ENCODE measurements at places on chromosomes 3 and 15.

DNA sequence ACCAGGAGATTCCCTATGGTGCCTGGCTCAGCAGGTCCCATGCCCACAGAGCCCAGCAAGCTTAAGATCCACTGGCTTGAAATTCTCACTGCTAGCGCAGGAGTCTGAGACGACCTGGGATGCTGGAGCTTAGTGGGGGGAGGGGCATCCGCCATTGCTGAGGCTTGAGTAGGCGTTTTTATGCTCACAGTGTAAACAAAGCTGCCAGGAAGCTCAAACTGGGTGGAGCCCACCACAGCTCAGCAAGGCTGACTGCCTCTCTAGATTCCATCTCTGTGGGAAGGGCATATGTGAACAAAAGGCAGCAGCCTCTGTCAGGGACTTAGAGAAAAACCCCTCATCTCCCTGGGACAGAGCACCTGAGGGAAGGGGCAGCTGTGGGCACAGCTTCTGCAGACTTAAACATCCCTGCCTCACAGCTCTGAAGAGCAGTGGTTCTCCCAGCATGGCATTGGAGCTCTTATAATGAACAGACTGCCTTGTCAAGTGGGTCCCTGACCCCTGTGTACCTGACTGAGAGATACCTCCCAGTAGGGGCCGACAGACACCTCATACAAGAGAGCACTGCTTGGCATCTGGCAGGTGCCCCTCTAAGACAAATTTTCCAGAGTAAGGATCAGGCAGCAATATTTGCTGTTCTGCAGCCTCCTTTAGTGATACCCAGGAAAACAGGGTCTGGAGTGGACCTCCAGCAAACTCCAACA lies 231.5 kb upstream of the SETMAR start:
- no peak for DNase-seq

DNA sequence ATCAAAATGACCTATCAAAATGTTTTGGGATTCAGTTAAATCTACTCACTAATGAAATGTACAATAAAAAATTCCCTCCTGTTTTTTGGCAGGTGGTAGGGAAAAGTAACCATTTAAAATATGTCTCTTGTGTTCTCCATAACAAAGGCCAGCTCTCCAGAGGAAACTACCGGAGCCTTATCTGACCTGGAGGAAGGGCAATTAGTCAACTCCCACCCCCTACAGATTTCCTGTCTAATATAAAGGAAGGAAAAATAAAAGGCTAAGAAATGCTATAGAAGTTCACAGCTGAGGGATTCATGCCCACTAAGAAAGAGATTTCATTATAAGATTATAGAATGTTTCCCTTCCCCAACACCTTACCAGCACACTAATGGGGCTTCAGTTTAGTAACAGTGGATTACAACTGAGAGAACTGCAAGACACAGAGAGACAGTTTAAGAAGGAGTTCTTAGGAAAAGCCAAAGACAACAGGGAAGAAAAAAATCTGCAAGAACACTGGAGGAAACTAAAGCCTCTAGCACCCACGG lies 376.5 kb upstream of the KCNMB2 start:
- no peak for DNase-seq

DNA sequence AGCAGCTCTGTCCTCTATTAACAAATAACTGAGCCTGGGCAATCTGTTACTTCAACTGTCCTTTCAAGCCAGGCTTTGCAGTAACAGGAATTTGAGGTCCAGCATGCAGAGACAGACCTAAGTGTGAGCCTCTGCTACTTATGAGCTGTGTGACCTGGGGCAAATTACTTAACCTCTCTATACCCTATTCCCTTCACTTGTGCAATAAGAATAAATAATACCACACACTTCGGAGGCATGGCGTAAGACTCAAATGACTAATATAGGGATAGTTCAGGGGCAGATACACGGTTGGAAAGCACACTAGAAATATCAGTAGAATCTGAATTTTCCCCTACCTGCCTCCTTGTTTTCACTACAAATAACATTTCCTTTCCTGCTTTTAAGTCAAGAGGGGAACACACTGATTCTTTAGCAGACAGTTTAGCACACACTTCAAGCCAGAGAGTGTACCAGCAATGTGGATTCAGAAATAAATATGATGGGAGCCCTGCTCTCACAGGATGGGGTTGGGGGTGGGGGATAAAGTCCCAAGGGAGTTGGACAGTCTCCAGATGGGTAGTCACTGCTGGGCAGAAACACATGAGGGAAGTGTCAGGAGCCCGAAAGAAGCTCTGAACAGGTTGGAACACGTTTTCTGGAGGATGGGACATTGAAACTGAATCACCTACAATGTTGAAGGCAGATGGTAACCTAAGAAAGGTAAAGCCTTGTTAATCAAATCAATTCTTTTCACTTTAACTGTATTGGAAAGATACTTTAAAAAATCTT lies 61.8 kb upstream of the RBP1 start:
- no peak for DNase-seq

- DNase-seq: no peak
Observed at GRCh38 chr3:197586181-197586580, 30.4 kb upstream of the BDH1 start.

DNA sequence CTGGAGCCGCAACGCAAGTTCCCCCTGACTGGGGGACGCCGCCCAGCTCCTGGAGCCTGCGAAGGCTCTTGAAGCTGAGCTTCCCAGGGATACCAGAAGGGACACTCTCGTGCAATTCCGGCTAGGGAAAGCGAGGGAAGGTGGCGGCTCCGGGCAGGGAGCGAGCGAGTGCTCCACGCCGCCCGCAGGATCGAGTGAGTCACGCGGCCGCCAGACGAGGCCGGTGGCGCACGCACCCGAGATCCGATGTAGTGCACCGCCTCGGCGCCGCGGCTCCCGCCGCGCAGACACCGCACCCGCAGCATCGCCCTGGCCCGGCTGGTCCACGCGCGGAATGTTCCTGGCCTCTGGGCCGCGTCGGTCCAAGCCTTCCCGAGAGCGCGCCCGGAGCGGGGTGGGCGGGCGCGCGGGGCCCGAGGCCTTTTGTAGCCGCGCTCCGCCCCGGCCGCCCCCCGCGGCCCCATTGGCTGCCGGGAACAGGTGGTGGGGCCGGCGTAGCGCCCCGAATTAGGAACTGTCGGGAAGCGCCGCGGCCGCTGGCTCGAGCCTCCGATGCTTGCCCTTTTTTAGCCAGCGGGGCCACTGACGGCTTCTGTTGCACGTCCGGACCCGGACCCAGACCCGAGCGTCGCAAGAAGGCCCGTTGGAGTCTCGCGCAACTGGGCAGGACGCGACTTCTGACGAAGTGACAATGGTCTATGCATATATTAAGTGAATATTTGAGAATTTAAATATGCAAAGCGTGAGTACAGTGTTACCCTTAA lies at the start of gene GATM:
GATM (minus strand) TSS at position 396 of the 764 bp plus-strand sequence; CDS start at position 305, 91 bp downstream.
- DNase-seq: peak; percentile 60

GRCh38 chr15:48049736-48050135 lies 71.1 kb upstream of the SLC24A5 start:
- DNase-seq: no peak

DNA sequence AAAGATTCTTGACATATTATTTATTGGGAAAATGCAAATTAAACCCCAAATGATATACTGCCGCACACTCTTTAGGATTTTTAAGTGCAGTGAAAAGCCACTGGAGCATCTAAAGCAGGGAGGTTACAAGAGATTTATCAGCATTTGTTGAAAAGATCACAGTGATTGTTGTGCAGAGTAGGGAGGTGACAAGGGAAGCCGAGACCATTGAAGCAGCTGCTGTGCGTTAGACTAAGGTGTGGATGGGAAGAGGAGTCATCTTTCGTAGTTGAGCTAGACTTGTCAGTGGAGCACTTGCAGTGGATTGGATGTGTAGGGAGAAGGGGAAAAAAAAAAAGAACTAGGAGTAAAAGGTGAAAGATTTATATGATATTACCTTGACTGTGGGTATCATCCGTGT lies 854.6 kb downstream of the NTRK3 start:
- no peak for DNase-seq

DNA sequence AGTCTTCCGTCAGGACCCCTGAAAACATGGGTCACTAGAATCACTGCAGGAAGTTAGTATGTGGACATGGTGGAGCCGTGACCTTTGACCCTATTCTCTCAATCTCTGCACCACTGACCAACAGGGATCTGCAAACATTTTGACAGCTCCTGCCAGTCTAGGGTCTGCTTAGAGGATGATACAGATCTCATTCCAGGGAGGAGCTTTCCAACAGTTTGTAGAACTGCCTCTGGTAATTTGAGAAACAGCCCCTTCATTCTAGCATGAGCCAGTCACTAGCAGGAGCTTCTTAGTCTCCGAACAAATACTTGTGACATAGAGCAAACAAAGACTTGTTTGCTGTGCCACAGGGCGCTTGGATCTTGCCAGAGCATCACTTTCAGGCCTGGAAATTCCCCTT lies 270.3 kb upstream of the CFAP20DC start:
- DNase-seq: no peak

GRCh38 chr3:2375376-2375775 lies 276.7 kb downstream of the CNTN4 start:
- no peak for DNase-seq

DNA sequence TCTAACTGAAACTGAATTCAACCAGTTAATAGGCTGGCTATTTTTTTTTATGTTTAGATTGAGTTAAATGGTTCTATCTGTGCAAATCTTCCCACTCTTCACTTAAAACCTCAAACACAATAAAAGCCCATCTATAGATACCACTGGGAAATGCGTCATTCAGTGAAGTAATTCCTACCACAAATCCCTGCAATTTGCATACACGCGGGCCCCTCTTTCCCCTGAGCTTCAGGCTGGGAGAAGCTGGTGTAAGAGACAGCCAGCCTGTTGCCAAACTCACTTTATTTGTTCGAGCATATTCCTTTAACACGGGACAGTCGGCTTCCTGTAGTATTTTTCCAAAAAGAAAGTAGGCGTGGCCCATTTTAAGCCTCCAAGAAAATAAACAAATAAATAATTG lies 26.0 kb upstream of the MCTP2 start:
- DNase-seq: peak; percentile 38

DNA sequence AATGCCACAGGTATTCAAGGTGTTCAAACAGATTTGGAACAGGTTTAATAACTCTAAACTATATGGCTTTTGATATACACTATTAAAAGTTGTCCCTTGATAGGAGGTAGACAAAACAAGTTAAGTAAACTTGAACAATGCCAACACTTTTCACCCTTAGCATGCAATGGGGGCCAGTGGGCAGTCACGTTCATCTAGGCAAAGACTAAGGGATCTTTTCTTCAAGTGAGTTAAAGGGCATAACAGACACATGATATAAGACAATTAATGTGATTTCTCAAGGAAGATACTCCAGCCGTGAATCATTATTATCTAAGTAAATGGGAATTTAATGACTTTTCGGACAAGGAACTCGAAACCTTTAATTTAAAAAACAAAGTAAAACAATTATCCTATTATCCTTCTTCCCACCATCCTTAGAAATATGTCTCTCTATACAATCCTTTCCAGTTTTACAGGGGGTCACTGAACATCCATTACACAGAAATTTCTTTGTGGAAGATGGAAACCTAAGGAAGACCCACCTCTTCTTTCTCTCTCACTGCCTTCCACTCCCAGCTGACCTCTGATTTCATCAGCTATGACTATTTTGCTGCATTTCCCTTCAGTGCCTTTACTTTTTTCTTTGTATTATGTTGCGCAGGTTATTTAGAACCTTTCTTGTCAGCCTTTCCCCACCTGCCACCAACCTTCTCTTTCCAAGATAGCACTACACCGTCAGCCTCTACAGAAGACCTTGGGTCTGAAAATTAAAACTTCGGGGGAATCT lies 1.5 kb downstream of the CLDN1 start:
- DNase-seq: no peak

Data from hematopoietic multipotent progenitor cell (in vitro differentiated cells).